ENCODE measurements at places on chromosomes 5 and 9. TPM values are rescaled to one million over a fixed set of nuclear protein-coding genes. Genes with fewer than 3 reads are reported as not detected.

Gene FOXD4L6
- total RNA-seq = not detected

Gene PCDHA10
- total RNA-seq = 0.33 TPM

Gene NR2F1
- total RNA-seq = 12.8 TPM

Gene HAVCR1
- total RNA-seq = 0.29 TPM

Gene ADRA1B
- 2.9 TPM for total RNA-seq

DNA sequence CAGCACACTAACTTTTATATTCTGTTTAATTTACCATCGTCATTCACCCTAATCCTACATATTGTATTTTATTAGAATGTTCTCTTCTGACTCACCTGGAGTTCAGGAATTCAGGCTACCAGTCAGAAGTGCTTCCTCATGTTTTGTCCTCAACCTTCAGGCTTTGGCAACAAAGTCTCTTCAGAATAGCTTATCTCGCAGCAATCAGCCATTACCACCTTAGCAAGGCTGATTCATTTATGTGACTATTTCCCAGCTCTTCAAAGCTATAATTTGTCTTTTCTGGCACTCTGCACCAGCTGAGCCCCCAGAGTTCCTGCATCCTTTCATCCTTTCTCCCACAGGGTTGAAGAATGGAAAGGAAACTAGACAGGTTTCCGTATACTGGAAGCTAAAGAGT is 365.5 kb upstream of the CDH18 start:
- DNase-seq = peak; percentile 19

- no peak for DNase-seq
These were observed 9.5 kb downstream of the LHFPL2 start for GRCh38 chr5:78638973-78639669.

DNA sequence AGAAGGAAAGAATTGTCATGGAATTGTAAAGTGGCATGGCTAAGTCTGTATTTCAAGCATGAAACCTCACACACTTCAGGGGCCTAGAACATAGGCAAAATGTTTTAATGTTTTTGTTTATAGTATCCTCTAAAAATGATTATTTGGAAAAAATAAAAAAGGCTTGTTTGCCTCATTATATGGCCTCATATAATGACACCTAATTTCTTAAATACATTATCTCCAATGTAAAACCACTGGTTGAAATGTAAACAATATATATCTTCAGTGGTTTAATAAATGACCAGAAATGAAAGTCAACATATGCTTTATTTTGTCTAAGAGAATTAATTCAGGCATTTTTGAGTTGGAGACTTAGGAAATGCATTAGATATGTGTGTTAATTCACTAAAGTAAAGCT is 1736.6 kb downstream of the EFNA5 start:
- DNase-seq = no peak

DNA sequence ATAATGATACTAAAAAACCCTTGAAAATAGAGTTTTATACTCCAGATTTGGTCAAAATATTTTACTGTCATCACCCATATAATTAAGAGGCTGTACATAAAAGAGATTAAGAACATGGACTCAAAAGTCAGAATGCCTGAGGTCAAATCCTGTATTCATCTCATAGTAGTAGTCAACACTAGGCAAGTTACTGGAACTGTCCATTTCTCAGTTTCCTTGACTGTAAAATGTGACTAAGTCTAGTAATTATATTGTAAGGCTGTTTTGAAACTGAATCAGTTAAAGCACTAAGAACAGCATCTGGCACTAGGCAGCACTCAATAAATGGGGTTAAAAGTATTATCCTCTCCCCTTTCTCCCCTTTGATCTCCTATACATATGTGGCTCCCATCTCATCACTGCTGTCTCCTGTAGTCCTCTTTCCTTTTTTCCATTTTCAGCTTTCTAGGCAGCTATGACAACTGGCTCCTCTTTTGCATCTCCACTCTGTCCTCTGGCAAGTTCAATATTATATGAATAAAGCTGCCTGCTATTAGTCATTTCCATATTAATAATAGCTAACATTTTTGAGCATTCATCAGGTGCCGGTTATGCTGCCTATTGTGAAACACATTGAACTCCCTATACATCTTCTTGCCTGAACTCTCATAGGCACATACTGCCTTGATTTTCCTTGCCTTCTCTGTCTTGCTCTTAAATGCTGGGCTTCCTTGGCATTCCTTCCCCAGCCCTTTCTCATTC is 185.8 kb upstream of the NREP start:
- DNase-seq = no peak

GRCh38 chr5:172713113-172713808 is 57.7 kb downstream of the DUSP1 start:
- DNase-seq = no peak

DNA sequence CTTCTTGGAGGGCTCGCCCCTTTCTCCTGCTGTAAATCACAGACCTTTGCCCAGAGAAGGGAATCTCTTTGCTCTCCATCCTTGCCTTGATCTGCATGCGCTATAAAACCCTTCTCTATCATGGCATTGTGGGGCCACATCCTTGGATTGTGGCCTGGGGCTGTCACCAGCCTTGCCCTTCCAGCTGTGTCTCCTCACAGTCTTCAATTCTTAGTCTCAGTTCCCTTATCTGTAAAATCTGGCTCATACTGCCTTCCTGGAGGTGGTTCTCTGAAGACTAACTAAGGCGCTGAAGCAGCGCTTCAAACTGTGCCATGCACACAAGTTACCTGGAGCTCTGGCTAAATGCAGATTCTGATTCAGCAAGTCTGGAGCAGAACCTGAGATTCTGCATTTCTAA is 53.4 kb upstream of the RARS1 start:
- no peak for DNase-seq

- DNase-seq = no peak
These were observed 942.9 kb downstream of the CDH18 start for GRCh38 chr5:19044931-19045695.

- DNase-seq = no peak
These were observed 572.5 kb upstream of the RGMB start for GRCh38 chr5:98200726-98201541.

GRCh38 chr5:59416451-59416850 is 477.1 kb downstream of the PDE4D start:
- DNase-seq = no peak

- no peak for DNase-seq
These were observed 136.9 kb downstream of the SEMA5A start for GRCh38 chr5:9408964-9409363.

DNA sequence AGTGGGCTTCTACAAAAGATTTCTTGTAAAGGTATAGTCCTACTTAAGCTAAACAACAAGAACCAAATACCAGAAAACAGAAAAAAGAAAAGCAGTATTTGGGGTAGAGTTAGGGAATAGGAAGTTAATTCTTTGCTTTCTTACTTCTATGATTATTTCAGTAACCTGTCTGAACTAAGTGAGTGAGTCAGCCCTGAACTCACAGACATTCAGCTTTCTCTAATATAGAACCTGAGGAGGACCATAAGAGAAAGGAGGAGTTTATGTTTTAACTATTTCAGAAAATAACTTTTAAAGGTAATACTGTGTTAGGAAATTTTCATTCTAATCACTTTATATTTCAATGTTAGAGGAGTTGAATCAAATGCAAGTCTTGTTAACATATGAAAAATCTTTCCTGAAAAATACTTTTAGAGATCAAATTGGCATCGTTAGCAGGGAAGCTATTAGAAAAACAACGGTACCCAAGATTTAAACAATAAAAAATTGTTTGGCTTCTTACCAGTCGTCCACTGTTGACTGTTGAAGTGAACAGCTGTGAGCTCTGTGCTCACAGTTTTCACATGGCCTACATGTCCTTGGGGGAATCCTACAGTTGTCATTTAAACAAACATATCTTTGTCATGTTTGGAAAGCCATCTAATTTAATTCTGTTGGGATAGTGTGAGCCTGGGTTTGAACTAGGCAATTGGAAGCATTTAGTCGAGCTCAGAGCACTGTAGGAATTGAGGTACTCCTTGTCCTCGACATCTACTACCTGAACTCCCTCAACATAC is 19.9 kb upstream of the ZFAND5 start:
- DNase-seq = no peak

- DNase-seq = no peak
These were observed 394.5 kb downstream of the SPATA31D1 start for GRCh38 chr9:82382887-82383616.

Data from kidney epithelial cell (primary cell).